ENCODE measurements at places on chromosomes 6 and 20.

- no peak for DNase-seq
Measured at GRCh38 chr20:58713801-58714339, 21.3 kb downstream of the NPEPL1 start.

DNA sequence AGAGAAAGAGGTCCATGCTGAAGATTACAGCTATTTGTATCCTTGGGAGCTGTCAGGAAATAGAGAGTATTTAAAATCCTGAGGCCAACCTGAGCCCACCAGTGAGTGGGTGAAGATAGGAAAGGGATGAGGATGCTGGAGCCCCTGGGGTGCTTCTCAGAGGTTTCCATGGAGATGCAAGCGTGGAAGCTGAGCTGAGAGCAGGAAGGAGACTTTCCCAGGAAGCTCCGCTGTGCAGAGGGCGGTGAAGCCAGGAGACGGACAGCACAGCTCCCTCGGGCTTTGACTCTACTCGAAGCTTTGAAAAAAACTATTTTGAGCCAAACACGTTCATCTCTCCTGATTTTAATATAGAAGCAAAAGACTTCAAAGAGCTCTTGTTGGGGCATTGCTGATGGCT is 222.1 kb downstream of the SMOC2 start:
- no peak for DNase-seq

GRCh38 chr6:35028781-35029769 is 112.1 kb downstream of the TCP11 start:
- DNase-seq: peak; percentile 10

GRCh38 chr6:82205930-82206392 is 41.6 kb downstream of the IBTK start:
- DNase-seq: no peak

DNA sequence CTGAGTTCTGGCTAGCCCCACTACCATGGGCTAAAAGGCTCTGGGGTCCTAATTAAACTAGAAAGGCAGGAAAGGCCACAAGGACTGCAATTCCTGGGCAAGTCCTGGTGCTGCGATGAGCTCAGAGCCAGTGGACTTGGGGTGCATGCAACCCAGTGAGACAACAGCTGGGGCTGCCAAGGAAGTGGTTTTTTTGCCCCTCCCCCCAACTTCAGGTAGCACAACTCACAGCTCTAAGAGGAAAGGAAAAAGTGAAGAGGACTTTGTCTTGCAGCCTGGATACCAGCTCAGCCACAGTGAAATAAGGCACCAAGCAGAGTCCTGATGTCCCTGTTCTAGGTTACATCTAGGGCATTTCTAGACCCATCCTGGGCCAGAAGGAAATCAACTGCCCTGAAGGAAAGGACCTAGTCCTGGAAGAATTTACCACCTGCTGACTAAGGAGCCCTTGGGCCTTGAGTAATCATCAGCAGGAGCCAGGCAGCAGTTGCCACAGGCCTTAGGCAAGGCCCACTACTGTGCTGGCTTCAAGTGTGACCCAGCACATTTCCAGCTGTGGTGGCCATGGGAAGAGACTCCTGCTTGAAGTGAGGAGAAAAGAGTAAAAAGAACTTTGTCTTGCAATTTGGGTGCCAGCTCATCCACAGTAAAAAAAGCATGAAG is 358.4 kb downstream of the BTBD3 start:
- DNase-seq: no peak

DNA sequence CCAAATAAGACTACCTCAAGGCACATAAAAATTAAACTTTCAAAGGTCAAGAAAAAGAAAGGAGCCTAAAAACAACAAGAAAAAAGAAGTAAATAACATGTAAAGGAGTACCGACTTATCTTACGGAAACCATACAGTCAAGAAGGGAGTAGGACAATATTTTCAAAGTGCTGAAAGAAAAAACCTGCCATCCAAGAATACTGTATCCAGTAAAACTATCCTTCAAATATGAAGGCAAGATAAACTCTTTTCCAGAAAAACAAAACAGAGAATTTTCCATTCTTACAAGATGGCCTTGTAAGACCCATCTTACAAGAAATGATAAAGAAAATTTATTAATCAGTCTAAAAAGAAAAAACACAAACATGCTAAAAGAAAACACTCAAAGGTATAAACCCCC is 302.2 kb downstream of the LMBRD1 start:
- no peak for DNase-seq

DNA sequence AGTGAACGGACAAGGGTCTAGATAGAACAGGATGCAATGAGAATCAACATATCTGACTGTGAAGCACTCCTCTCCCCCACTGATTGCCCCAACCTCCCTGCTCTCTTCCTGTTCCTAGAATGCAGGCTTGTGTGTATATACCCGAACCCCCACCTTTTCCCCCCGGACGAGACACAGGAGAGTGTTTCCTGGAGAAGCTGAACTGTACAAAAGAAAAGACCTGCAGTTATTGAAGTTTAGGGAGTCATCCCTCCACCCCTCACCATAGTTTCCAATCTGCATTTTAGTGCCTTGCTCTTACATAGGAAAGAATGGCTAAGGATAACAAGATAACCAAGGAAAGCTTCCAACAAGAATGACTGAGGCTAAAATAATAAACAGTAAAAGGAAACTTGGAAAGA is 55.5 kb upstream of the PDE10A start:
- DNase-seq: no peak

- DNase-seq: no peak
Measured at GRCh38 chr6:152583888-152584287, 53.3 kb downstream of the SYNE1 start.

DNA sequence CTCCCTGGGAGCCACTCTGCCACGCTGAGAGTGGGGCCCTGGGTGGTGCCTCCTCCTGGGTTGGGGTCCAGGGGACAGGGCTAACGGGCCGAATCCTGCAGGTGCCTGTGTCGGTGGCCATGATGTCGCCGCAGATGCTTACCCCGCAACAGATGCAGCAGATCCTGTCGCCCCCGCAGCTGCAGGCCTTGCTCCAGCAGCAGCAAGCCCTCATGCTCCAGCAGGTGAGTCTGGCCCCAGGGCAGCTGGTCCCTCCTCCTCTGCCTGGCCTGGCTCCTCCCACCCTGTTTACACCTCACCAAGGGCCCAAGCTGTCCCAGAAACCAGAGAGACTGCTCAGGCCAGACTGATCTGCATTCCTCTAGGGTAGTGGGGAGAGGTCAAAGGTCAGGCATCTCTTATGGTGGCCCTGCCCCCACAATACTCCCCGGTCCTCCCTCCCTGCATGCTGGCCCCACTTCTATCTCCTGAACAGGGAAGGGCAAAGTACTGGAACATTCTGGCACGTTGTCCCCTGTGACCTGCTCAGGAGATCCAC is 38.6 kb downstream of the FOXP4 start:
- DNase-seq: no peak

DNA sequence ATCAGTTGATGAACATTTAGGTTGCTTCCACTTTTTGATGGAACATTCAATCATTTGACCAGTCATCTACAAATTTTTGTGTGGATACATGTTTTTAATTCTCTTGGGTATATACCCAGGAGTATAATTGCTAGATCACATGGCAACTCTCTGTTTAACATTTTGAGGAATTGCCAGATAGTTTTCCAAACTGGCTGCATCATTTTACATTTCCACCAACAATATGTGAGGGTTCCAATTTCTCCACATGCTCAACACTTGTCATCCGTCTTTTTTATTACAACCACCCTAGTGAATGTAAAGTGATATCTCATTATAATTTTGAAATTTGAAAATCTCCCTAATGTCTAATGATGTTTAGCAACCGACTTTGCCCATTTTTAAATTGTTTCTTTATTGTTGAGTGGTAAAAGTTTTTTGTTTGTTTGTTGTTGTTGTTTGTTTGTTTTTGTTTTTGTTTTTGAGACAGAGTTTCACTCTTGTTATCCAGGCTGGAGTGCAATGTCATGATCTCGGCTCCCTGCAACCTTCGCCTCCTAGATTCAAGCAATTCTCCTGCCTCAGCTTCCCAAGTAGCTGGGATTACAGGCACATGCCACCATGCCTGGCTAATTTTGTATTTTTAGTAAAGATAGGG is 53.7 kb upstream of the PDYN start:
- DNase-seq: no peak

- DNase-seq: no peak
Measured at GRCh38 chr6:167768471-167769215, 58.1 kb upstream of the AFDN start.
